ENCODE measurements at places on chromosomes 12 and 14.

DNA sequence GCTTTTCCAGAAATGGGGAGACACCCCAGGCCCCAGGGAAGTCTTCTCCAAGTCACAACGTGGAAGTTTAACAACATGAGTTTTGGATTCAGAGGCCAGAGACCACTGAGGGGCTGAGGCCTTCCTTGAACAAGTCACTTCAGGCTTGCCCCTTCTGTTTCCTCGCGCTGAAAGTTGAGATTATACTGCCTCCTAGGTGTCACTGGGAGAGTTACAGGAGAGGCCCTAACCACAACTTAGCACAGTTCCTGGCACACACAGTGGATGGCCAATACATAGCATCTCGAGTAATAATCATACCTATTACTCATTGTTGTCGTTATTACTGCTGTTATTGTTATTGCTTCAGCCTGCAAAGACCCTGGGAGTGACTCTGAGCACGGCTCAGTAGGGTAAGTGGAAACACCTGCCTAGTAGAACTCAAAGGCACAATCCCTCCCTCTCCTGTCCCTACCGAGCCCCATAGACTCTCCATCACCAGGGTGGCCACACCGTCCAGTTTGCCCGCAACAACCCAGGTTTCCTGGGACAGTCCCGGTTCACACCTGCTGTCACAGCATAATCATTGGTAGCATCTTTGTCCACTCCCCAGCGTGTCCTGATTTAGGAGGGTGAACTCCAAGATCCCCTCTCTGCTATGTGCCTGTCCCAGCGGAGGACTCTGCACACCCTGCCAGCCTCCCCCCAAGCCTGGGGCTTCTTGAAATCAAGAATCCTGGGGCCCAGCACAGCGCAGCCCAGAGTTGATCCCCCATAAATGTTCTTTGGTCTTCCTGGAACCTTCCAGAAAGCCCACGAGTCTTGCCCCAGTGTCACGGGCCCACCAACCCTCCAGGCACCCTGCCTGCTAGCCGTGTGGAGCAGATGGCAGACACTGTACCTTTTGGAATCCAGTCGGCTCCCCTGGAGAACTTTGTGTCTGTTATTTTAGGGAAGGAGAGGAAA is 85.0 kb downstream of the SYNE3 start:
- DNase-seq = no peak

DNA sequence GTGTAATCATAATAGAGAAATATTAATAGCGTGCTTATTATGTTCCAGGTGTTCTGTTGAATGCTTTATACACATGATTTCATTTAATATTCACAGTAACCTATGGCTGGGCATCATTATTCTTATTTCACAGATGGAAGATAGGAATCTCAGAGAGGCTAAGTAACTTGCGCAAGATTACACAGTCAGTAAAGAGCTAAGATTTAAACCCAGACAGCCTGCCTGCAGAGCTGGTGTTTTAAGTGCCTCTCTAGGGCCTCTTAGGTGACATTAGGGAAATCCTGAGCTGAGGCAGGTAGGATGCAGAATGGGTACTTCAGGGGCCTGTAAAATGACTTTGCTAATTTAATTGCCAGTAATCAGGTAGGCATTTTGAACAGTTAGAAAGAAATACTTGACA is 18.5 kb upstream of the BHLHE41 start:
- DNase-seq = no peak

DNA sequence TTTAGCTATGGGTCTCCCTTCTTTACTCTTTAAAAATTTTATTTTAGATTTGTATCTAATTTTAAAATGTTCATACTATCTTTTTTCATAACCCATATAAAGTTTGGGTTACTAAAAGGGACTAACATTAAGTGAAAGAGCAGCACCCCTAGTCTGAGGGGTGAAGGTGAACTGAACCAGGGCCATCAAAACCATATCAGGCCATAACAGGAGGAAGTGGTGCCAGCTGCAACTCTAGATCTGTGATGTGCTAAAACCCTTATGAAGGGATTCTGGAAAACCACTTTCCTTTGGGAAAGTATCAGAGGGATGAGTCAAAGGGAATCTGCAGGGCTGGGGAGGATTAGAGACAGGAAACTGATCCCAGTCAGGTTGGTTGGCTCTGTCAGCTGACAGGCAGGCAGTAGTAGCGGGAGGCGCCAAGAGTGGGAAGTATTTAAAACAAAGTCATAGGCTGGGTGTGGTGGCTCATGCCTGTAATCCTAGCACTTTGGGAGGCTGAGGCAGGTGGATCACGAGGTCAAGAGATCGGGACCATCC is 162.5 kb downstream of the PPM1H start:
- DNase-seq = no peak

DNA sequence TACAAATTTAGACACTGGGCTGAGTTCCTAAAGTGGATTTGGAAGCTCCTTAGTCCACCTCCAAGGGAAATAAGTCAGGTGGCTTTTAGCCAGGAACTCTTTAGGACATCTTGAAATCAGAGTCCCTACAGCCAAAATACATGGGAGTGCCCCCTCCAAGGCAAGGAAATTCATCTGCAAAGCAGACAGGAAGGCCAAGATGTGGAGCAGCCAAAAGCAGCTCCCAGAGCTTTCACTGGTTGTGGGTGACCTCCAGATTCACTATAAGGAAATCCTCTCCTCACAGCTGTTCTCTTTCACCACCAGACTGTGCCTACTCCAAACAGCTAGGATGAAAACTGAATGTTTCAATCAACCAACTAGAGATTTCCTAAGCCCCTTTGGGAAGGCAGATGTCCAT is 6.6 kb downstream of the TTC9 start:
- no peak for DNase-seq

- no peak for DNase-seq
These were observed 109.2 kb downstream of the EFCAB11 start for GRCh38 chr14:89845346-89845745.

DNA sequence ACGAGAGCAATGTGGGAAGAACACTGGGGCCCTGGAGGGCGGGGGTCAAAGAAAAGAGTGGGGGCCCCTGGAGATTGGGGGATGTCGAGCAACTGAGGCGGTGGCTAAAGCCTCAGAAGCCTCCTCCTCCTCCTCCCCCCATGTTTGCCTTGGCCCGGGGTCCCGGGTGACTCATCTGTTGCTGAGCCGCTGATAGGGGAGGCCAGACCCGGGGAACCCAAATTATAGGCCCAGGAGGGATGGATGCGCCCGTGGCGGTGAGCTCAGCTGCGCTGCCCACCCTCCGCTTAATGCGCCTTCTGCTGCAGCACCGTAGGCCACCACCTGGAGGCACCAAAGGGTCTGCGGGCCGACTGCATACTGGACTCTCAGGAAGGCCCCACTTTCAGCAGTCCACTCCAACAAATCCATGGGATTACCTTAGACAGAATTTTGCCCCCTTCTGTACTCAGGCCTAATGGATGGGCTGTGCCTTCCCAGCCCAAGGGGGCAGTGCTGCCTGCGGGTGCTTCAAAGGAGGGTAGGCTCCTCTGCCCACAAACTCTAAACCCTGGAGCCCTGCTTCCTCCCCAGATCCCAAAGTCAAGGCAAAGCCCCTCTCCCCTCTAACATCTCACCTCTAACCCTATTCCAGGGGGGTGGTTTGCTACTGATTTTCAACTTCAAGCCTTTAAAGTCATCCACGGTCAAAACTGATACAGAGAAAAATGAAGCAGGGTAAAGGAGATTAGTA is 2.6 kb upstream of the WNT10B start:
- DNase-seq = no peak

DNA sequence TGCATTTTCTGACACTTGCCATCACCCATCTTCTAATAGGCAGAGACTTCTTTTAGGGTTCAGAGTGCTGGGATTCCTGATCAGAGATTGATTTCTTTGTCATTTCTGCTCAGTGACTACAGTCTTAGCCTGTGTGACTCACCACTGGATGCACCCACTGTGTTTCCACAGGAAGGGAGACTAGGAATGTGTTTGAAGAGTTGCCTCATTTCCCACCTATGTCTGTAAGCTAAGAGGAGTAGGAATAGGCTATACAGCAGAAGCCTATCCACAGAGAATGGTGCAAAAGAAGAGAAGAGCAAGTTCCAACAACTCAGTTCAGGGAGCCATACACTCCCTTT is 60.2 kb upstream of the ACTN1 start:
- no peak for DNase-seq

GRCh38 chr12:53053218-53054111 is 3.6 kb downstream of the TNS2 start:
- no peak for DNase-seq

- DNase-seq = no peak
These were observed 186.6 kb upstream of the KRR1 start for GRCh38 chr12:75698052-75698451.

- no peak for DNase-seq
These were observed 78.0 kb downstream of the IFNG start for GRCh38 chr12:68081561-68081960.

DNA sequence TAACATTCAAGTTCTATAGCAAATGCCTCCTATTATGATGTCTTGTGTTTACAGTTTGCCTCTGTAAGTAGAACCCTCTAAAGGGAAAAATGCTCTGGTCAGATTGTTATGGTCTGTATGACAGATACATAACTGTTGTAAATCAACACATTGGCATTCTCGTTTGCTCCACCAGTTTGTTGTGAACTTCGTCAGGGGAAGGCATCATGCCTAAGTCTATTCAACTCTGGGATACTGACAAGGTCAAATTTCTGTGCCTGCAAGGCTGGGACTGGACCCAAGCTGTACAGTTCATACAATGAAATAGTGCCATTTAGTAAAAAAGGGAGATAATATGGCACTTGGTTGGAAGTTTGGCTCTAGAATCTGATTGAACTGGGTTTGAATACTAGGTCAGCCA is 392.3 kb downstream of the RAD51B start:
- DNase-seq = no peak

GRCh38 chr14:101849640-101850039 is 88.1 kb downstream of the PPP2R5C start:
- no peak for DNase-seq

DNA sequence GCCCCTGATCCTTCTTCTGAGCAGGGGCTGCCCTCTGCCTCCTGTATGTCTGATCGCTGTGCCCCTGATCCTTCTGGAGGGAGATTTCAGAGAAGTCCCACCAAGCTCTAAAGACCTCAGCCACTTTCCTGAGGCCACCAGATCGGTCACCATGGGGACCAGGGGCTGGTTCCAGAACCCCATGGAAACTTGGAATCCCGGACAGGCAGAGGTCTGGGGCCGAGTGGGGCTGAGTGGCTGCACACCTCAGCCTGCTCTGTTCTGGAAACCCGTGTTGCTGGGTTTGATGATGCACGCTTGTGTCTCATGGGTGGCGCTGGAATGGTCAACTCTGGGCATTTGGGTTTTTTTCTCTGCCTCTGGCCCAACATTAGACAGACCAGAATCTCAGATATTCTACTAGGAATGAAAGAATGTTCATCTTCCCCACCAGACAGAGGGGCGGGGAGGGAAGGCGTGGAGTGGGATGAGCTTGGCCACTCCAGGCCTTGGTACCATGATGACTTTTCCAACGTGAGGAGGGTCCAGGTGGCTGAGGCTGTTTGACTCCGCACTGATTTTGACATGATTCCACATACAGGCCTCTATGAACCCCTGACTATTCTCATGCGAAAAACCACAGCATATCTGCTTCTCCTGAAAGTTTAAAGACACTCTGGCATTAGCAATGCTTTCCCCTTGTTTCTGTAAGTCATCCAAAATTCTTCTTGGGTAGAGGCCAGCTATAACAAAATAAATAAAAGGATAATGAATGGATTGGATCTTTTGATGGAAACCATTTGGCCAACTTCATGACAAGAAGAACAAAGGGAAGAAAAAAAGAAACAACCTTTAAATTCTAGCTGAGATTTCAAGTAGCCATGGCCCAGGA is 114.5 kb downstream of the ADGRD1 start:
- DNase-seq = no peak

DNA sequence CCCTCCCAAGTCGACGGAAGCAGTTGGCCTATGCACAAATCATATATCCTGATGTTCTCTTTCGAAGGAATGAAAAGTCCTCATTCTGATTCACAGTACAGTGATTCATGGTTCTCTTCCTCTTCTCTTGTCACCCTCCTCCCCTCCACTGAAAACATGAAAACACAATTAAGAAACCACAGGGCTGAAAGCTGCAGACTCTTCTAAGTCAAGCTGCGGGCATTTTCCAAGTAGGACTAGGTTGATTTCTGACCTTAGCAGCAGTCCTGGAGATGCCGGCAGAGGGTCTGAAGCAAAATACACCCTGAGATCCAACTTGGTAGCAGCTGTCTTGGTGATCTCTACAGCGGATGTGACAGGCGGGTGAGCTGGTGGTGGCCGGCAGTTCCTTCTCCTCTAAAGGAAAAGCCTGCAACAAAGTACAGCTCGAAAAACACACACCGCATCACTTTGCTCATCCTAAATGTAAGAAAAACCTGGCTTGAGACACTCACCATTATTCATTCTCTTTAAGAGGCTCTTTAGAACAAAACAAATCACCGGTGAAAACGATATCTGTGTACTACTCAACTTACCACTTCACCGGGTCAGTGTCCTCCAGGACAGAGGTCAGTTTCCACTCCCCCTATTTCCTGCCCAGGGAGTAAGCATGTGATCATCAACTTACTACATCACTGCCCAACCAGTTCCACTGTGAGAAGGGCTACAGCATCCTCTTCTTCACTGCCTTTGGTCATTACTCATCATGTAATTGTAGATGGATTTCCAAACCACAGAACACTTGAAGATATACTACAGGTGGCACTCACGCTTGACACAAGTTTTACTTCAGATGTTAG is 6.0 kb downstream of the TMCC3 start:
- DNase-seq = no peak

- no peak for DNase-seq
These were observed 9.6 kb downstream of the OR6S1 start for GRCh38 chr14:20631880-20632389.

DNA sequence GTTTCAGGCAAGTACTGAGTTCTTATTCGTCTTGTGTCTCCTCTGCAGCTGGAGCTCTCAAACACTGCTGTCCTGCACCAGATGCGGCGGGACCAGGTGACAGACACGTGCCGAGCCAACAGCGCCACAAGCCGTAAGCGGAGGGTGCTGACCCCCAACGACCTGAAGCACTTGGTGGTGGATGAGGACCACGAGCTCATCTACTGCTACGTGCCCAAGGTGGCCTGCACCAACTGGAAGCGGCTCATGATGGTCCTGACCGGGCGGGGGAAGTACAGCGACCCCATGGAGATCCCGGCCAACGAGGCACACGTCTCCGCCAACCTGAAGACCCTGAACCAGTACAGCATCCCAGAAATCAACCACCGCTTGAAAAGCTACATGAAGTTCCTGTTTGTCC is 201.2 kb downstream of the SLC41A2 start:
- no peak for DNase-seq

Measured in stimulated activated CD4-positive, alpha-beta T cell treated with anti-CD3 and anti-CD28 coated beads, TNF-alpha, amount 100 ng/mL, for 1 hour (primary cell).